Stromal cell of bone marrow (primary cell): ENCODE measurements at places on chromosomes 2 and 18.

DNA sequence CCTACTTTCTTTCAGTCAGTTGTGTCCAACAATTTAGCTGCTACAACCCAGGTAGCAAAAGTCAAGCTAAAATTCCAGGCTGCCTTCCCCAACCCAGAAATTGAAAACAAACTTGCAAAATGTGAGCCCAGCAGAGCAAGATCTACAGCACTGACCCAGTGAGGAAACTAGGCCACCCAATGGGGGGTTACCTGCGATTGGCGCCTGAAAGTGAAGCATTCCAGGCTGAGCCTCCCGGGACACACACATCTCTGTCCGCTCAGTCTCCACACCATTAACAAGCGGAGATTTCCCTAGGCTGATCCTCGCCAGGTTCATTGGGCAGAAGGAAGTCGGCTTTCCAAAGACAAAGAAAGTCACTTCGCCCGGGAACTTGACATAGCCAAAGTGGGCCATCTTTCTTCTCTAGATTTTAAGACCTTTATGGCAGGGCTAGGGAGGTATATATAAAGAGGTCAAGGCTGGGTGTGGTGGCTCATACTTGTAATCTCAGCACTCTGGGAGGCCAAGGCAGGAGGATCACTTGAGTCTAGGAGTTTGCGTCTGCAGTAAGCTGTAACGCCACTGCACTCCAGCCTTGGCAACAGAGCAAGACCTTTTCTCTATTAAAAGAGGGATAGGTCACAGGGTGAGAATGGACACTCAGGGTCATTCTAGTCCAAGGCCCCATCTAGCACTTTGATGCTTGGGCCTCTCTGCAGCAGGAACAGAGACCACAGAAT, 53.6 kb downstream of the TTC32 start:
- DNase-seq = no peak

DNA sequence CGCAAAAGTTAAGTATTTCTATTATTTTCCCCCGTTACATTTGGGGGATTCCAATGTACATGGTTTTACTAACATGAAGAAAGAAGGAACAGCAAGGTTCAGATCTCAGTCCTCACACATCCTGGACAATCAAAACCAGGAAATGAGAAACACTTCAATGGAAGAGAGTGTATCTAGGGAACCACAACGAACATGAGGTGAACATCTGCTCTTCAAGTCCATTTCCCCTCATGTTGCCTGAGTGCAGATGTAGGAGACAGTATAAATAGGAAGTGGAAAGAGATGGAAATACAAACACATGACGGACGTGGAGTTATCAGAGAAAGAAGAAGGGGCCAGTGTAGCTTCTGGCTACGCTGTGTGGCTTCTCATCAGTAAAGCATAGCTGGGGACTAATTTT, 52.6 kb downstream of the CHN1 start:
- DNase-seq = no peak

GRCh38 chr2:31729065-31729439, 148.3 kb upstream of the SRD5A2 start:
- DNase-seq = no peak

- no peak for DNase-seq
Measured at GRCh38 chr18:80181642-80182461, 65.5 kb downstream of the PARD6G start.

DNA sequence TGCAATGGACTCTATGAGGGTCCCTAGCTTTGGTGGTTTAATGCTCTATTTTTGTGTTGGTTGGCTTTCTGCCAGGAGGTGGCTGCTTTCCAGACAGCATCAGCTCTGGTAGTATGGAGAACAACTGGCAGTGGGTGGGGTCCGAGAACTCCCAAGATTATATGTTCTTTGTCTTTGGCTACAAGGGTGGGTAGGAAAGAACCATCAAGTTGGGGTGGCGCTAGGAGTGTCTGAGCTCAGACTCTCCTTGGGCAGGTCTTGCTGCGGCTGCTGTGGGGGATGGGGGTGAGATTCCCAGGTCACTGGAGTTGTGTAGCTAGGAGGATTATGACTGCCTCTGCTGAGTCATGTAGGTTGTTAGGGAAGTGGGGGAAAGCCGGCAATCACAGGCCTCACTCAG, 976.1 kb upstream of the GYPC start:
- DNase-seq = no peak

- no peak for DNase-seq
Measured at GRCh38 chr2:148451046-148451445, 193.5 kb upstream of the EPC2 start.

DNA sequence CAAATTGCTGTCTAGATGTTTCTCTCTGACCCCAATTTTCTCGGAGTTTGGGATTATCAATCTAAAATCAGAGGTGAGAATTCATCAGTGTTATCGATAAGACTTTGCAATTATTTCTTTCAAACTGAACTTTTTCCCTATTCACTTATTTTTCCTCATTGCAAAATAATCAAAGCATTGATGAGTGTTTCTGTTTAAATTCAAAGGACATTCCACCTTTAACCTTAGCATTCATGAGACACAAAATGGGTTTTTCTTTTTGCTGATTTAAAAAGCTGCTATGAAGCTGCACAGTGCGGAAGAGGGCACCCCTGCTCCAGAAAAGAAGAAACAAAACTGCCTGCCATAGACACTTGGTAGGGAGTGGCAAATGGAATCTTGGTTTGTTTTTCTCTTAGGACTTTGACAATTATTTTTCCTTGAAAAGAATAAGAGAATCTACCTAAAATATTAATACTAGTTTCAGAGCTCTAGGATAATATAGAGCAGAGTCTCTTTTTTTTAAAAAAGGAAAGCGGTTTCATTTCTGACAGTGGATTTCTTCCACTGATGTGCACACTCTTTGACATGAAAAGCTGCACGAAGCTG, 203.4 kb downstream of the TGIF1 start:
- no peak for DNase-seq

DNA sequence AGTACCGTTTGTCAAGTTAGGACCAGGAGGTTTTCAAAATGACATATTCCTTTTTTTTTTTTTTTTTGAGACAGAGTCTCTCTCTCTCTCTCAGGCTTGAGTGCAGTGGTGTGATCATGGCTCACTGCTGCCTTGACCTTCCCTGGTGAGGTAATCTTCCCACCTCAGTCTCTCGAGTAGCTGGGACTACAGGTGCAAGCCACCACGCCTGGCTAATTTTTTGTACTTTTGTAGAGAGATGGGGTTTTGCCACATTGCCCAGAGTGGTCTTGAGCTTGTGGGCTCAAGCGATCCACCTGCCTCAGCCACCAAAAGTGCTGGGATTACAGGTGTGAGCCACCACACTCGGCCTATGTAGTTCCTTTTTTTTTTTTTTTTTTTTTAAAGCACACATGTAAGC, 127.9 kb upstream of the SEC11C start:
- no peak for DNase-seq

DNA sequence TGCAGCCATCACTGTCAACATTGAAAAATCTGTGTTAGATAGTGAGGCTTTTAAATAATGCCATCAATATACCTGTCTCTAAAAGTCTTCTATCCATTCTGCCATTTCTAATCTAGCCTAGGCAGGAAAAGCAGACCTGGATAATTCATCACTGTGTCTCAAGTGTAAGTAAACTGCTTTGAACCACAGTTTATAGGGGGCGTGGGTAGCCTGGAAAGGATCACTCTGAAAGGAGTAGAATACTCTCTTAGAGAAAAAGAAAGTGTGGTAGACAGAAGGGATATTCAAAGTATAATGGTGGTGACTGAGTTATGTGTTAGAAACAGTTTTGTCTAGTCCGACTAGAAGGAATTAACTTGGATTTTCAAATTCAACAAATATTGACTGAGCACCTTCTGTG, 40.8 kb downstream of the CERS6 start:
- no peak for DNase-seq

DNA sequence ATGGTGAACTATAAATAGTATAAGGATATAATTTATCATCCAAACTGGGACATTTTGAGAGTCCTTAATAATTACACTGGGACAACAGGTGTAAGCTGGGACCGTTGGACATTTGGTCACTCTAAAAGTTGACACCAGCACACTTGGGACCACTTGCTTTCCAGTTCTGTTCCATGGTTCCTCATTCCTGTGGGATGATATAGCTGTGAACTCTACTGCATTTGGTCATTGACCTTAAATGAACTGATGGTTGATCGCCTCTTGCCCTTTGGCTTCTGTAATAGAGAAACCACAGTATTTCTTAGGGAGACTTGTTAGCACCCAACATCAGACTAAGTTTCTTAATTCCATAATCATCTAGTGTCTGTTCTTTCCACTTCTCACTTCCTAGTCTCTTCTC, 46.7 kb downstream of the EML6 start:
- DNase-seq = no peak

GRCh38 chr2:172038121-172038520, 38.4 kb downstream of the METAP1D start:
- DNase-seq = no peak

GRCh38 chr18:5059696-5060032, 137.4 kb downstream of the AKAIN1 start:
- DNase-seq = no peak

DNA sequence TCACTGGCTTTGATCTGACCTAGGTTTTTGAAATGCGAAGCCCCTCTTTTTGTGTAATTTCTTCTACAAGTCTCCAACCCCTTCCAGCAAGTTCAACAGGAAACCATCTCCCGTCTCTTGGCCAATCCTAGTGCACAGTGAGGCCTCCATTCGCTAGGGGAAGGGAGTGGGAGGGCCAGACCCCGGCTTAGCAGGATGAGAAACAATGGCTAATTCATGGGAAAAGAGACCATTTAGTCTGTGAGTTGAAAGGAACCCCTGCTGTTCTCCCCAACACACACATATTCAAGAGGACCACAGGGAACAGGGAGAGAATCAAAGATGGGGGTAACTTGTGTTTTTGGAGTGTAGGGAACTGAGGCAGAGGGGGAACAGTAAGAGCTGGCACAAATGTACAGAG, 83.0 kb downstream of the RTN4 start:
- DNase-seq = no peak

DNA sequence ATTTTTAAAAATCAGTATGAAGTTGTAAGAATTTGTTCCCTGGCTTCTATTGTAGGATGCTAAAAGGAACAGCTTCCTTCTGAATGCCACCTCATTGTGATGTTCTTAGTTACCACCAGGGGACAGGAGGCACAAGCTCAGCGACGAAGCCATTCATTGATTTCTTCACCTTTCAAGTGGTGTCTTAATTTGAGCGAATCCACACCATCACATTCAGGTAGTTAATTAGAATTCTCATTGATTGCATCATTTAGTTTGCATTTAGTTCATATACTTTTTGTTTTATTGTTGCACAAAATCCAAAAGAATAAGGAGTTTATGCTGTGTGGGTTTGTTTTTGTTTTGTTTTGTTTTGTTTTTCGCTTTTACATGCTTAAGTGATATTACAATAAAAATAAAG, 23.1 kb downstream of the CYP27C1 start:
- DNase-seq = no peak

DNA sequence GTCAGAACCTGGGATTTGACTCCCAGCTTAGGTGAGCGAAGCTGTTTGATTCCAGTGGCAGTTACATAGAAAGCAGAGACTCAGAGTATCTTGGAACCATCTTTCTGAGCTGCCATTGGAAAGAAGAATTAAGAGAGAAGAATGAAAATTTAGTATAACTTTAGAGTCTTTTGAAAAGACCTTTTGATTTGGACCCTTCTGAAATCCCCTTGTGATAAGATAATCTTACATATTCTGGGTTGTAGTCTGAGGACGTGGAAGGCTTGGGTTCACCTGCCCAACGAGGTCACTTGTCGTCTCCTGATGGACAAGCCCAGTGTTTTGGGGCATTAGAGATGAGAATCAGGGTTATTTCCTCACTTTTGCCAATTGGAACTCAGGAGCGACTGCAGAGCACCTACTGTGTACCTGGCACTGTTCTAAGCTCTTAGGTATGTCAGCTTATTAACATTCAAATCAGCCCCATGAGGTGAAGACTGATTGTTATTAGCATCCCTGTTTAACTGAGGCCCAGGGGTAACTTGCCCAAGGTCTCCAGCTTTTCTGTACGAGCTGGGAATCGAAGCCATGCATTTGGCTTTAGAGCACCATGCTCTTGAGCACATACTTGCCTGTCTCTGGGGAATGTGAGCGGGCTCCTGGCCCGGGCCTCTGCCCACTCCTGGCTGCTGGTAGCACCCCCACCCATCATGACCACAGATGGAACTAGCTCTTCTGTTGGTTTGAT, 2.9 kb downstream of the HK2 start:
- DNase-seq = no peak

GRCh38 chr2:10432311-10433181, 15.6 kb downstream of the ODC1 start:
- DNase-seq = no peak

GRCh38 chr2:65430603-65431420, 1.6 kb downstream of the SPRED2 start:
- DNase-seq = no peak

GRCh38 chr2:52082646-52083045, 1050.7 kb upstream of the NRXN1 start:
- no peak for DNase-seq

DNA sequence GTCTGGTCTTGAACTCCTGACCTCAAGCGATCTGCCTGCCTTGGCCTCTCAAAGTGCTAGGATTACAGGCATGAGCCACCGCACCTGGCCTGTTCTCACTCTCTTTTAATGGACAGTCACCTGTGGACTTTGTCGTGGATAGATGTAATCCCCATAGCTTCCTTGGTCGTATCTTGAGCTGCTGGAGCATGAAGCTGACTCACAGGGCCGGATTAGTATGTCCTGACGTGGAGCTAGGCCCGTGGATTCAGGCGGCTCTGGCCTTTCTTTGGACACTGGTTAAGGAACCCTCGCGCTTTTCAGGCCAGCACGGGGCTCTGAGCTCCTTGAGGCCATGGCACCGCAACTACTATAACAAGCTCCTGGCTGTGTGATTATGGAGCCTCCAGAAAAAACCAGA, 27.5 kb upstream of the GBX2 start:
- DNase-seq = no peak

- peak; percentile 0 for DNase-seq
Measured at GRCh38 chr2:167749016-167749415, 498.4 kb downstream of the STK39 start.

DNA sequence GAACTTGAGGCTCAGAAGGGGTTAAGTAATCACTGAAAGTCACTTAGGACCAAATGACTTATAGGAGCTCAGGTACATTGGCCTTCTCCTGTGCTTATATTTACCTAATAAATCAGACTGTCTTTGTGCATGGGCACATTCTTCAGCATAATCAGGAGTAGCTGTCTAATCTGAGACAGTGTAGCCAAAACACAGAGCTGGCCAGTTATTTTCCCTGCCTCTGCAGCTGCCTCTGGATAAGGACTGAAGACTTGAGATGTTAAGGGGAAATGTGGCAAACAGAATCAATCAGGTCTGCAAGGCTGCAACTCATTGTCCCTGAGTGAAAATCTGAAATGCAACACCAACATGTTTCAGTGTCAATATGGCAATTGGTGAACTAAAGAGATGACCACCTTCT, 1.5 kb downstream of the FSHR start:
- DNase-seq = no peak

DNA sequence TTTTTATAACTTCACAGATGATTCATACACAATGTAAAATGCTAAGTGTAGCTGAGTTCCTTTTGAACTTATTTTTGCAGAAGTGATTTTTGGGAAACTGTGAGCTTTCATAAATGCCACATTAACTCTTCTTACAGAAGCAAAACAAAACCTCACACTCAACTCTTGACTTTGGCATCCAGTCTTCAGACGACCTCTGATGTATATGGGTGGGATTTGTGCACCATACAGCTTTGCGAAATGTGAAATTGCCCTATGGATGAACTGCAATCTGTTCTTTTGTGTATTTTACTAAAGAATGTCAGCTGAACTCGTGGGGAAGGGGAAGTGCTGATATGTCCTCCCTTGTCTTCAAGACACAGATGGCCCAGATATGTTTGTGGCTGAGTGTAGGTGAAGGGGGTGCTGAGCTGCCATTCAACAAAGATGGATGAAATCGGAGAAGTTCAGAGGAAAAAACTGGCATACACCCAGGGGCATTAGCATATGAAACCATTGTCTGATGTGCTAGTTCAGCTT, 218.3 kb downstream of the PTGR3 start:
- DNase-seq = no peak
